ENCODE measurements at places on chromosomes 7 and 10.

GRCh38 chr7:159083001-159083697 lies 61.5 kb downstream of the VIPR2 start:
- no peak for DNase-seq

- no peak for DNase-seq
Observed at GRCh38 chr10:3972460-3973301, 187.7 kb upstream of the KLF6 start.

DNA sequence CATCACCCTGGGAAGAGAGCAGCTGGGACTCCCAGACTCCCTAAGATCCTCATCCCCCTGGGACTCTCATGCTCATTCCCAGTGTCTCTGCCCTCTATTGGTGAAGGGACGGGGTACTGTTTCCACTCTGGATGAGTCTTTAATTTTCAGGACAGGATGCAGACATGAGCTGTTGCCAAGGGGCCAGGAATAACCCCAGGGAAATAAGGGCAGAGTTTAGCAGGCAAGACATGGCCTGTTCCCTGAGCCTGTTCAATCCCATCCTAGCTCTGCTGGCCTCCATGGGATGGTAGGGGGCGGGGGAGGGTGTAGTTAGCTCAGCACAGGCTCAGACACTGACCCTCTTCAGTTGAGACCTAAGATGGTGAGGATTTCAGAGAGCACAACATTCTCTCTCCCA lies 14.0 kb downstream of the C10orf105 start:
- DNase-seq = no peak

GRCh38 chr7:100642534-100642907 lies 1.2 kb upstream of the TFR2 start:
- no peak for DNase-seq

GRCh38 chr10:93410697-93411348 lies 71.3 kb downstream of the MYOF start:
- DNase-seq = no peak

DNA sequence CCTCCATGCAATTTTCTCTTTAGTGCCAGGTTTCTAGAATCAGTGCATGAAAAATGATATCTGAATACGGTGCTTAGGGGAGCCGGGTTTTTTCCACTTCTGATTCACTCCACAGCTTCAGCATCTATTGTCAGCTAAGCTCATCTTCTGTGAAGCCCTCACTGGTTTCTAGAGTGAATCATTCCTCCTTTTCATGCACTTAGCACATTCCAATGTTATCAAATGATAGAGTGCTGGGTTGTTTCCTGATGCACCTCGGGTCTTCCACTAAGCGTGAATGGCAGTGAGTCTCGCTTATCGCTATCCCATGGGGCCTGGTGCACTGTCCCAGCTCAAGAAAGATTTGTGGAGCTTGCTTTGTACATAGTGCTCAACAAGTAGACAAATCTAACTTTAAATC lies 170.9 kb upstream of the RHEB start:
- no peak for DNase-seq

DNA sequence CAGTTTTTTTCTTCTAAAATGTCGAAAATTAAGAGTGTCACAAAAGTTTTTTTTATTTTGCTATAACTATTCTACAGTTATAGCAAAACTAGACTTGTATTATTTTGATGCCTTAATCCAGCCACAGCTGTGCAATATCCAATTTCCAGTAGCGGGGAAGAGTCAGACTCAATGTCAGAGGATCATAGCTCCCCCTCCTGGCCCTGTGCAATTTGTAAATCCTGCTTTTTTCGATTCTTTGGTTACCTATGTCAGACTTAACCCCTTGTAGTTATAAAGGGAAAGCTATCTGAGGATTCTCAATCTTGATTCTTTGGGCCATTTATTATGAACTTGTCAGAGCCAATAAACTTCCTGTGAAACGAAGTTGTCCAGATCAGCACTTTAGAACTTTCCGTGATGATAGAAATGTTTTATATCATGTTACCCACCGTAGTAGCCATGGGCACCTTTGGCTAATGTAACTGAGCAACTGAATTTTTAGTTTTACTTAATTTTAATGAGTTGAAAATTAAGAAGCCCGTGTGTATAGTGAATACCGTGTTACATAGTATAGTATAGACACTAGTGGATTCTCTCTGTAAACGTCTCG lies 87.7 kb upstream of the PRKCQ start:
- DNase-seq = no peak

GRCh38 chr10:117980216-117980615 lies 66.5 kb downstream of the RAB11FIP2 start:
- DNase-seq = peak; percentile 62

- DNase-seq = no peak
Observed at GRCh38 chr7:66296-66695, 126.1 kb upstream of the FAM20C start.

DNA sequence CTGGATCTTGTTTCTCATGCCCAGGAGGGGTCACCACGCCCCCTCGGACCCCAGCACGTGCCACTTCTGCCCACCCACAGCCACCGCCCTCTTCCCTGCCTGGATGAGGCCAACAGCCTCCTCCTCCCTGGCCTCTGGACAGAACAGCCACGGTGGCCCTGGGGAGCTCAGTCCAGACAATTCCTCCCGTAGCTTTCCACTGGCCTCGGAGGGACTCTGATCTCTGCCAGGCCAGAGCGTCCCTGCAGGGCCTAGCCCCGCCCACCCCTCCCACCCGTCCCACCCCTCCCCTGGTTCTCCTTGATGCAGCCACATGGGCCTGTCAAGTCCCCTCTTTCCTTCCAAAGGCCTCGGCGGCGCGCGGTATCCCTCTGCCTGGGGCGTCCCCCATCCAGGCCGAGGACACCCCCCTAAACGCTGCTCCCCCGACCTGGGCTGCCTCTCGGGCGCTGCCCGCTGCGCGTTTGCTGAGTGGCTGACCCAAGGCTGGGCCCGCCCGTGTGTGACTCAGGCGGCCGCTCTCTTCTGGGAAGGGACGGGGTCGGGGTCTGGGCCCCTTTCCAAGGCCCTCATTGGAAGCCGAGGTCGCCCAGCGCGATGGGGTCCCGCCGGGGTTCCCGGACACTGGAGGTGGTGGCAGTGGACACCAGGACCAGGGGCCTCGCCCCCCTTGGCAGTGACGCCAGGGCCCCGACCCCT lies 557 bp downstream of the TMEM120A start:
- no peak for DNase-seq

GRCh38 chr10:33327751-33328150 lies 6.7 kb downstream of the NRP1 start:
- DNase-seq = no peak

DNA sequence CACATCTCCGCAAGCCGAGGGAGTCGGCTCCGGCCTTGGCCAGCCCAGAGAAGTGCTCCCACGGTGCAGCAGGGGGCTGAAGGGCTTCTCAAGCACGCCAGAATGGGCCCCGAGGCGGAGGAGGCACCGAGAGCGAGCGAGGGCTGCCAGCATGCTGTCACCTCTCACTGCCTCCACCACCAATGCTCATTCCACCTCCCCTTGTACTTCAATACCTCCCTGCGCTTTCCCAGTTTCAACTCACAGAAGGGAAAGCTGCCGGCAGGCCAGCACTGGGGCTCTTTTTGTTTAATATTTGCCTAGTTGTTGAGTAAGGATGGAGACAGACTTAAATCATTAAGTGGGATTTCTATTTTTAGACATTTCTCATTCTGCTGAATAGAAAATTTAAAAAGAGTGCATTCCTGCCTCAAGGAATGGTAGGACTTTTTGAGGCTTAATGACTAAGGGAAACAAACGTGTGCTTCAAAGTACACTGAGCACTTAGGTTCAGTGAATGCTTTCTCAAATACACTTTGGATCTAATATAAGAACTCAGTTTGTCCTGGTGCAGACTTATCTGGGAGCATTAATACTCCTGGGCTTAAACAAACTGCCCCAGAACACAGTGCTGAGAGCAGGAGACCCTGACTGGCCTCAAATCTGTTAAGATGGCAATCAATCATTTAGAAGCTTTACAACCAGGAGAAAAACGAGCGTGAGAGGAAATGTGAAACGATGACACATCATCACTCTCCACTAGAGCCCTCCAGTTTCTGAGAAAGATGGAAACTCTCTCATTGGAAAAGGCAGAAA lies 131.2 kb downstream of the RALA start:
- DNase-seq = peak; percentile 69

DNA sequence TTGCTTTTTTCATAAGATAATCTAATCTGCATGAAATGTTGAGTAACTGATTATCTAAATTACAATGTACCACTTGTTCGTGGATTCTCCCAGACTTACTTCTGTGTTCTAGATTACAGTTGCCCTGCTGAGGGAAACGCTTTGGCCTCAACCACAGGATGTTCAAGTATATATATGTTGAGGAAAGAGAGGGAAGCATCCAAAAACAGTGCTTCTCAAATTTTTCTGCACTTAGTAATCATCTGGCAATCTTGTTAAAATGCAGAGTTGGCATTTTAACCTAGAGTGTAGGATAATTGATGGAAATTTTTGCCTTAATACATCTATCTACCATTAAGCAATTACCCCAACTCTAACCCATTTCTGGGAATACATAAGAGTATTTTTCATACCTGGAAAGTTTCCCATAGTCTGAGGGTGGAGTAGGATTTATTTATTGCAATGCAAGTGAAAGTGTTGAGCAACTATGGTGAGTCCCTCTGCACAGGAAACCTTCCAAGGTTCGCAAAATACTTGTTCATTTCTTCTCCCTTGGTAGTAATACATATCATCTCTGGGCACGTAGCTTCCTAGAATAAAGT lies 59.6 kb upstream of the C1GALT1 start:
- DNase-seq = no peak

DNA sequence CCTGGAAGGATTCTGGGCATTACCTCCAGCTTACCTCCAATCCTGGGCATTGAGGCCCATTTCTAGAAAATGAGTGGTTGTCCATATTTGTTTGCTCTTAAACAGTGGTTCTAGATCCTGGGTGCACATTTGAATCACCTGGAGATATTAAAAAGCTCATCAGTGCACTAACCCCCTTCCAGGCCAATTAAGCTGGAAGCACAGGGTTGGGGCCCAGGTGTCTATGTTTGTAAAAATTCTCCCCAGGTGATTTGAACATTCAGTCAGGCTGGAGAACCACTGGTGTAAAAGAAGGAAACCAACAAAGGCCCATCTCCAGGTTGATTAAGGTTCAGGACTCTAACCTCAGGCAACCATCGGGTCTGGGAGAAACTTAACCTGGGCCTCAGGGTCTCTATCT lies 102.6 kb upstream of the NANOS1 start:
- no peak for DNase-seq

DNA sequence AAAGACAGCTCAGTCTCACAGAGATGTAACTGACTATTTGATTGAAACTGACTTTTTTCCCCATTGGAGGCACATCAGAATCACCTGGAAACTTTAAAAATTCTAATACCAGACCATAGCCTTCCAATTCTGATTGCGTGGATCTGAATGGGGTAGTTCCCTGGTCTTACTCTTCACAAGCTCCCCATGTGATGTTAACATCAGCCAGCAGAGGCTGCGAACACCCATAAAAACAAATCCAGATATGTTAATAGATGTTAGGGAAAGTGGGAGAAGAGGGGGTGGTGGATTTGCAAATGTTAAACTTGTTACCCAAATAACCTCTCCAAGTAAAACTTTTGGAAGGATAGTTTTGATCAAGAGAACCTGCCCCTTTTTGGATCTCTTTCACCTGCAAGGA lies 1133.4 kb downstream of the CNTNAP2 start:
- no peak for DNase-seq

DNA sequence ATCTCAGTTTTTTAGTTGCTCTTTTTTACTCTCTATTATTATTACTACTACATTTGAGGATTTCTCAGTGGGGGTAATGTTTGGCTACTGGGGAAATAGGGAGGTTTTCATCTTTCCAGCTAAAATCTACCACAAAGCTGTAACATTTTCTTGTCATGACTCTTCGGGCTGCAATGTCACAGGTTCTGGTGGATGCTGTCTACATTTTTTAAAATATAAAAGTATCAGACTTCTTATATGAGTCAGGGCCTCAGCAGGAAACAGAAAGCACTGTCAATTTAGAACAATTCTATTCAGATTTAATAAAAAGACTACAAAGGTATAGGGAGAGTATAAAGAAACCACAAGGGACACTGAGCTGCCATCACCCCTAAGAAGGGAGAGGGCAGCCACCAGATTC lies 61.6 kb downstream of the DNAJC12 start:
- no peak for DNase-seq

DNA sequence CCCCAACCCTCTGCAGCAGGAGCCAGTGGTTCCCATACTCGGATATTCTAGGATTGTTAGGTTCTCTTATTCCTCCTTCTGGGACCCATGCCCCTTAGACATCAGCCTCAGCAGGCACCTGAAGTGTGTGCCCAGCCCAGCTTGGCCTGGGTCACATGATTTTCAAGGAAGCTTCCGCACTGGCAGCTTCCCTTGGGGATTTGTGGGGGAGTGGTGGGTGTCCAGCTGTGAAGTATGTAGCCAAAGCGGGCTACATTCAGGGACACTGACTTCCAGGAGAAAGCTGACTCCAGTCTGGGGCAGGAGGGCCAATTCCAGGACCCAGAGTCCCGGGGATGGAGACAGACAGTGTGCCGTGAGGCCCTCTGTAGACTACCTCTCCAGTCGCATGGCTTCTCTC lies 1.3 kb downstream of the LDB1 start:
- DNase-seq = no peak

DNA sequence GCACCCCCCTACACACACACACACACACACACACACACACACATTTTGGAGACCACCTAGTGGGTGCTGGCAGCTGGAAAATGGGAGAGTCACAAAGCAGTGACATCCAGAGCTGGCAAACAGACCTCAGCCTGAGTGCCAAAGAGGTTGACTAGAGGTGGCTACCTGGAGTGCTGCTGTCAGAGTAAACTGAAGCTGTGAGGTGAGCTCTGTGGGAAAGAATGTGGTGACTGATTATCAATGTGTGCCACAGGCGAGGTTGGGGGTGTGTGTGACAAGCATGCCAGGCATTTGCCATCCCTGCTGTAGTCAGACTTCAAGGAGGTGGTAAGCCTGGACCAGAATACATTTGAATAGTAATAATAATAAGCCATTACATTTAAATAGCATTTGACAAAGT lies 120.6 kb downstream of the SLIT1 start:
- no peak for DNase-seq

DNA sequence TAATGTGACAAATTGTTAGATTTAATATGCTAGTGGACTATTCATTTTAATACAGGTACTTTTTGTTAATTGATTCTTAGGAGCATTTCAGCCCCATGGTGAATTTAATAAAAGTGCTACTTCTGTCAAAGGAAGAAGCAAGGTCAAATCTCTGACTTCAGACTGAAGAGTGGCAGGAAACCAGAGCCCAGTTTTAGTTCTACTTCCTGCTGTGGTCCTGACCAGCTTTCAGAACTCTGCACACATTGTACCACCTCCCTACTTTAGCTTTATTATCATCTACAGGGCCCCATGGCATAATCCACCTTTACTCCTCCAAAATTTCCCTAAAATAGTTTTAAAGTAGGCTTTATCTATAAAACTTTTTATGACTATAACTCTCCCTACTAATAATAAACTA lies 33.7 kb downstream of the CTTNBP2 start:
- no peak for DNase-seq
